ENCODE measurements at places on chromosomes 16 and 17.

GRCh38 chr16:19520861-19521331, 1.0 kb downstream of the GDE1 start:
- DNase-seq = no peak

DNA sequence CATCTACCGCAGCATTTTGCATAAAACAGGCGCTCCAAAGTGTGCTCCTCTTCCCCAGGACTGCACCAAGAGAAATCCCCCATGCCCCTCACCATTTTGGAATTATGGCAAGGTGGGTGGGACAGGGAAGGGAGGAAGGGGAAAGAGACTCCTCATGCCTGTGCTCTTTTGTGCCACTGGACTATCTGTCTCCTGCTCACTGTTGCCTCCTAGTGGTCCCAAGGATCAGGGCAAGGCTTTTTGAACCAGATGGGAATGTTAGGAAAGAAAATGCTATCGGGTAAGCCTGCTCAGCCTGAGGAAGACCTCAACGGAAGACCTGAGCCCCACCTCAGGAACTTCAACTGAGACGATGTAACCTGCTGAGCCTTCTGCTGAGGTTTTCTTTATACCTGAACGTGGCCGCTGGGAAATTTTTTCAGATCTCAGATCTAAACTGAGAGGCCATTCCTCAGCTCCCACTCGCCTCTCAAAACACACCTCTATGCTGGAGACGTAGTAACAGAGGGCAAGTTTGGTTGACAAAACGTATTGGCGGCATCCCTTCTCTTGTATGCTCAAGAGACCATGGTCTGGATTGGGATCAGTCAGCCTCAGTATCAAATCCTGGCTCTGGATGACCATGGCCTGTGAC, 58.3 kb downstream of the SPACA3 start:
- no peak for DNase-seq

DNA sequence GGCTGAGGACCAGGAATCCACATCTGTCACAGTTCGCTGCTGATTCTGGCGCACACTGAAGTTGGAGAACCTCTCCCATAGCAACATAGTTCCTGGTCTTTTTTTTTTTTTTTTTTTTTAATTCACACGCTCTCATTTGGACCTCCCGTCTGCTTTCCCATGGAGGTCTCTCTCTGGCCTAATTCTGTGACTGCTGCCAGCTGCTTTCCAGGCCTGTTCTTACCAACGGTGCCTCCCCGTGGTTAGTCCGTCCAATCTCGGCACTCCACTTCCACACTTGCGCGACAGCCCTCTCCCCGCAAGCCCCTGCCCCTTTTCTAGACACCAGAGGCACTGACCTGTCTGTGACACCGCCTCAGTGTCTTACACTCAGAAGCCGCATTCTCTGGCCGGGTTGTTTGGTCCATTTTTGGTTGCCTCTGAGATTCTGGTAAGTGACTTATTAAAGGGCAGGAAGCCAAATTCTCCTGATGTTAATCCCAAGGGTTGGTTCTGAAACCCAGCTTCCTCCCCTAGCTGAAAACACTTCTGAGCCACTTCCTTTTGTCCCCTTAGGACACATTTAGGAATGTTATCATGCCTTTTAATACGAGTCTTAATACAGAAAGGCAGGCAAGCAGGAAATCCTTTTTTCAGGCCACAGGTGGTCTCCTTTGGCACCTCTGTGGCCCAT, 1.1 kb upstream of the AKTIP start:
- no peak for DNase-seq

DNA sequence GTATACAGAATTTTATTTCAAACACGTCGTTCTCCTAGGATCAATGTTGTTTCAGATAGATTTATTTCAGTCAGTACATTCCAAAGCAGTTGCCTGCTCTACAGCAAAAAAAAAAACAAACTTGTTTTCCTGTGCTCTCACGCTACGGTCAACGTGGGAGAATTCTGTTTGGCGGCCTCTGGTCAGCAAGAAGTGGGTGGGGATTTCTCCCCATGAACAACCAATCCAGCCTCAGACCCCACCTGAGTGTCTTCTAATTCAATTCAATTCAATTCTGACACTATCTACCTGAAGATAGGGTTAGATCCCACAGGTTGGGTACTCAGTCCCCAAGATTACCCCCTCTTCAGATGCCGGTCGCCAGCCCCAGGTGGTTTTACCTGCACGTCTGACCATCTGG, 22.1 kb downstream of the C17orf58 start:
- no peak for DNase-seq

DNA sequence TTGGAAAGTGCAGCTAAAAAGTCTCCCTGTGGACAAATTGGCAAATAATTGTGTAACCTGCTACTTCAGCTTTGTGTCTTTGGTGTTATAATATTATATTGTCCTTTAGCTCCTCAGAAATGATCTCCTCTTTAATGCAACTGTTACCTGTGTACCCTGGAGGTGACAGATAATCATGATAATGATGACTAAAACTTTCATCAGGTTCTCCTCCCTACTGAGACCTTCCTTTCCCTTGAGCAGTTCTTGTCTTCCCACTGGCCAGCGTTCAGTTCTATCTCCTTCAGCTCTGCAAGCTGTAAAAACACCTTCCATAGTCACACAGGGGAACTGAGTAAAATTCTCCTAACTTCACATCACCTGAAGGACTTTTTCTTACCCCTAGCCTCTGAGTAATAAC, 14.7 kb downstream of the KRT12 start:
- DNase-seq = no peak

DNA sequence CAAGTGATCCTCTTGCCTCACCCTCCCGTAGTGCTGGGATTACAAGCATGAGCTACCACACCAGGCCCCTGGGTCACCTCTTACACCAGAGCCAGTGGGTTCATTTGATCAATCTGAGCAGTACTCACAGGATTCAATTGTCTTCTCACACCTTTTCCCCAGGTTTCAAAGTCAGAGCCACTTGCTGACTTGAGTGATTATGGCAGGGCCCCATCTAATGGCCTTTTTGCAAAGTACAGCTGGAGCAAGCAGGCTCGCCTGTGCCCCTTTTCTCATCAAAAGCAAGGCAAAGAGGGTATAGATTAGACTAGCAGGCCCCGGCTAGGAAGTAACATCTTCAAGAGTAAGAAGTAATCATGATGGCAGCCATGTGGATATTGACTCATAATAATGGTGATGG, 114.8 kb upstream of the NOL11 start:
- no peak for DNase-seq

GRCh38 chr17:8162233-8162996, at the start of gene VAMP2:
Gene VAMP2, minus strand, starts transcription at chr17:8162948. Its CDS starts 69 bp downstream, at chr17:8162879.
- DNase-seq = peak; percentile 55

DNA sequence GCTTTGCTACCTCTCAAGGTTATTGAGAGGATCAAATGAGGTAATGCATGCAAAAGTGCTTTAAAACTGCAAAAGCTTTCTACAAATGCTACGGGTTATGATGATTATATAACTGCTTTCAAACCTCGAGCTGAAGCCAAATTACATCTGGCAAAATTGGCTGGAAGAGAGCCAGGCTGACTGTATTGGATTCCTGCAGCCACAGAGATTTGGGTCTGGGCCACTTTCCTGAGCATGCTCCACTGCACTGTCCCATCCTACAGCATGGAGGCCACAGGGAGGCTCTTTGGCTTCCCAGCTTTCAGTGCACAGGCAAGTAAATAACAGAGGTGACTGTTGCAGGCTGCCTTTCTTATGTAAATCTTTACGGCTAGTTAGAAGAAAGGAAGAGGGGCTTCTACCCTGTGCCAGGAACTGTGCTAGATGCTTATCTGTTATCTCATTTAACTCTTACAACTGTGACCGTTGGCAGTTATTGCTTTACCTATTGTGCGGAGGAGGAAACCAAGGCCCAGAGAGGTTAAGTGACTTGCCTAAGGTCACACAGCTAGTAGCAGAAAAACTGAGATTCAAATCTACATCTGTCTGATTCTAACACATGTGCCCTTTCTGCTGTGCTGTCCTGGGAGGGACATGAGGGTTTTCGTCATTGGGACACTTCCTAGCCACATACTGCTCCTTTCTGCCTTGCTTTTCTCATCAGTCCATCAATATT, 121.8 kb downstream of the SPACA3 start:
- no peak for DNase-seq

- no peak for DNase-seq
These were observed 79.3 kb downstream of the EMP2 start for GRCh38 chr16:10501016-10501607.

DNA sequence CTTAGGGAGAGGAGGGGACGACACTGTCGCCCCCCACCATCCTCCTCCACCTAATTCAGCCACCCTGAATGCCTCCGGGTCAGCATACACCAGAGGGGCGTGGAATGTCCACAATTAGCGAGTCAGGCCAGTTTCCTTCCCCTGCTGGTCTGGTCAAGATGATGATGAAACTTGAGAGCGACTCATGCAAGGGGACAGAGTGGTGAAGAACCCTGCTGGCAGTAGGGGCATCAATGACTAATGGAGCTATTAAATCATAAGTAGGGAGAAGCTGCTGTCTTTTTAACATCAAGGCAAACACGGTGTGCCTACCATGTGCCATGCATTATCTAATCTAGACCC, 7.2 kb downstream of the SPACA3 start:
- DNase-seq = no peak

DNA sequence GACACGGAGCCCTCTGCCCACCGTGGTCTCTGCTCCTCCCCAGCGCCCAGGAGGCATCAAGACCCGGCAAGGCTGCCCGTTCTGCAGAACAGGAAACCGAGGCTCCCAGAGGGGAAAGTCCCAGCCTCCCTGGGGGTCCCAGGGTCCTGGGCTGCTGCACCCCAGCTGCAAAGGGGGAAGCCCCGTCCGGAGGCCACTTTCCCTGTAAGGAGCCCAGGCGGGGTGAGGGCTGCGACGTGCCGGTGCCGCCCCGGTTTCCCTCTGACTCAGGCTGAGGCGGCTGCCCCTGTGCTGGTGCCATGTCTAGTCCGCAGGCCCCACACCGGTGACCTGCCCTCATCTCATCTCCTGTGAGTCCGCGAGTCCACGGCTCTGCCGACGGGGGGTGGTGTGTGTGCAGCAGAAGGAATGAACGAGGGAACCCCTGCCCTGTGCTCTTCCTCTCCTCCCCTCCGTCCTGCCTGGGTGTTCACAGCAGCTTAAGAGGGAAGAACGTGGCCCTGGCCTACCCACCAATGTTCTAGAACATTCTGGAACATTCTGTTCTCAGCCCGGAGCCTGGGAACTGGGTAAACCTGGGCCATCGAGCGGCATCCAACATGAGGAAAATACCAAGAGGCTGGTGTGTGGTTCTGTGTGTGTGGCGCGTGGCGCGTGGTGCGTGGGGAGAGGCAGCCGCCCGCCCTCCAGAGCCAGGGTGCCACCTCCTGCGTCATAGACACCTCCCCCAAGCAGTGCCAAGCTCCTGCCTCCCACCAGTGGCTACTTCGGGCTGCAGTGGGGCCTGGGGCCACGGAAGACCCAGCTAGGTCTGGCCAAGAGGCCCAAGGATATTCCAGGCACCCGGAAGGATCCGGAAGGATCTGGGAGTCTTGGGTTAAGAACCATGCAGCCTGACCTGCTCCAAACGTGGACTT, 7.0 kb upstream of the CBFA2T3 start:
- no peak for DNase-seq

GRCh38 chr17:82013772-82014321, 8.8 kb downstream of the CENPX start:
- DNase-seq = no peak

GRCh38 chr17:37610971-37611370, 1.8 kb upstream of the SYNRG start:
- DNase-seq = no peak

DNA sequence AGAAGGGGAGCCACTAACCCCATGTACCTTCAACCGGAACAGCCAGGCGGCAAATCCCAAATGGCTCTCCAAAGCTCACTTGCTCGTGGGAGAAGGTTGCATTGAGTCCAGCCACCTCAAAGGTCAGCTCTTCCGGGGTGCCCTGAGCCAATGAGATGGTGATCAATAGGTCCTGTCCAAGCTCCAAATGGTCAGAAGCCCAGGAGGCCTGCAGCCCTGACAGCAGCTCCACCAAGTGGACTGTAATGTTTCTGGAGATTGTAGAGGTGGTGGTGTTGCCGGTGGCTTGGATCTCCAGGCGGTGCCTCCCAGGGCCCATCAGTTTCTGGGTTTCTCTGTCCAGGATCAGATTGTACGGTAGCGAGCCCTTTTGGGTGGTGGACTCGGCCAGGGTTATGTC, 39.9 kb upstream of the BCO1 start:
- DNase-seq = no peak

GRCh38 chr17:5209396-5209795, 17.7 kb upstream of the ZNF594 start:
- DNase-seq = no peak

All from activated naive CD4-positive, alpha-beta T cell (primary cell).